KBM-7 (cell line): ENCODE measurements at places on chromosomes 2 and 18.

DNA sequence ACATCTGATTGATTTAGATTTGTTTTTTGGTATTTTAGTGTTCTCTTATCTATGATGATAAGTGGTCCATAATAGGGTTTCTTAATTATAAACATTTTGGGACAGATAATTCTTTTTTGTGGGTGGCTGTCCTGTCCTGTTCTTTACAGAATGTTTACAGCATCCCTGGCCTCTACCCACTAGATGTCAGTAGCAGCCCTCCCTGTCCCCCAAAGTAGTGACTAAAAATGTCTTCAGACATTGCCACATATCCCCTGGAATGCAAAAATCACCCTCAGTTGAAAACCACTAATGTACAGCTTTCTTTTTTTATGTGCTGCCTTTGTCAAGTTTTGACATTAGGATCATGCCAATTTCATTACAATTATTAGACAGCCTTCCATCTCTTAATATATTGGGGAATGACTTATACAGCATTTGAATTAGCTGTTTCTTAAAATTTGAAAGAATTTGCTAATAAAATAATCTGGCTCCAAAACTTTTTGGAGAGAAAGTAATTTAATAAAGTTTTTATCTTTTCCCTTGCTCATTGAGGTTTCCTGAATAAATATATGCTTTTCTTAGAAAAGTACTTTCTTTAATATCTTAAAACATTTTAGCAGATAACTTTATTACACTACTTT lies 19.5 kb downstream of the WIPF1 start:
- peak; percentile 72 for DNase-seq

DNA sequence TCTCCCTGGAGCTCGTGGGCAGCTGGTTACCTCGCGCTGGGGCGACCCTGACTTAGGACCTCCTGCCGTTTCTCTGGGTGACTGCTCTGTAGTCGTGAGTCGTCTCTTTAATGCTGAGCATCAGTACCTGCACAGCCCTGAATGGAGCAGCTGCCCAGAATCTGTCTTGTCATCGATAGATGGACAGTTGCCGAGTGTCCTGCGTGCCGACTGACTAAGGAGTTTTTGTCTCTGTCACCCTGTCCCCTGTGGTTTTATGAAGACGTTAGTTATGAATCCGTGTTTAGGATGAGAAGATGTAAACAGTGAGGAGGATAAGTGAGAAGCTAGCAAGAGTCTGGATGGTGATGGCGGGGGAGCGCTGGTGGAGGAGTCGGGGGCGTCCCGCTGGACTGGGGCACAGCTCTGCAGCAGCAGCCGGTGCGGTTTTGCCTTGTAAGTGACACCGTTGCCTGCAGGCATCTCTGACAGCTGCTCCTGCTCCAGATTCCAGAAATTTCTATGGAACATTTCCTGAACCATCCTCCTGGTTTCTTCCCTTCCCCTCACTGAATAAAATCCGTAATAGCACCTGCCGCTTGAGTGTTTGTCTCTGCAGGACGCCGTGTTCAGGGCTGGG lies 13.3 kb downstream of the AGAP1 start:
- no peak for DNase-seq

DNA sequence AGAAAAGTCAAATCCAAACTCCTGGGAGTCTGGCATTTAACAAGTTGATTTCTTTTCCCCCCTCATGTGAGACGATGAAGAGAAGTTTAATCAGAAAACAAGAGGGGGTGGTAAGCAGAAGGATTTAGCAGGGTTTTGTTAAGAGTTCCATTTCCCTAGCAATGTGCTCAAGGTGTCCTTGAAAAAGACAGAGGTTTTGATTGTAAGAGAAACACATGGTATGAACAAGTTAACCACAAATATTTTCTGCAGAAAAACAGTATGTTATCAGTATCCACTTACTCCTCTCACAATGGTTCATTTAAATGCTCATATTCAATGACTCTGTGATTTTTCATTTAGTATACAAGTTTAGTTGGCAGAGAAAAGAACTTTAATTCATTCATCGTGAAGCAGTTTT lies 26.8 kb downstream of the LAMA1 start:
- no peak for DNase-seq

DNA sequence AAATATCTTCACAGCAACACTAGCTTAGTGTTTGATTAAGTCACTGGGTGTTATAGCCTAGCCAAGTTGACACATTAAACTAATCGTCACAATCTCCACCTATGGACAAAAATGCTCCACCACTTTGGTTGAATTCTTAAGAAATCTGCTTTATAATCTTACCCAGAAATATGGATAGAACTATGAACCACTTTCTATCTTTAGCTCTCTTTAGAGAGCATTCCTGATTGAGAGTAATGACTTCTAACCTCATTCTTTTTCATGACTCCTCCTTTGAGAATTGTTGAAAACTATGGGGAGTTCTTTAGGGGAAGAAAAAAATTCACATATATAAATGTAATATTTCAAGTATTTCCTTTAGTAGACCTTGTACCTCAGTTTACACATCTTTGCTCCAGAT lies 1282.2 kb upstream of the ZEB2 start:
- no peak for DNase-seq
